ENCODE measurements at places on chromosomes 1 and 21. TPM values are rescaled to one million over a fixed set of nuclear protein-coding genes. Genes with fewer than 3 reads are reported as not detected.

Gene DENND2D
- 71.3 TPM for total RNA-seq

- no peak for DNase-seq
These were observed 38.4 kb upstream of the CDC42BPA start for GRCh38 chr1:227356620-227357146.

DNA sequence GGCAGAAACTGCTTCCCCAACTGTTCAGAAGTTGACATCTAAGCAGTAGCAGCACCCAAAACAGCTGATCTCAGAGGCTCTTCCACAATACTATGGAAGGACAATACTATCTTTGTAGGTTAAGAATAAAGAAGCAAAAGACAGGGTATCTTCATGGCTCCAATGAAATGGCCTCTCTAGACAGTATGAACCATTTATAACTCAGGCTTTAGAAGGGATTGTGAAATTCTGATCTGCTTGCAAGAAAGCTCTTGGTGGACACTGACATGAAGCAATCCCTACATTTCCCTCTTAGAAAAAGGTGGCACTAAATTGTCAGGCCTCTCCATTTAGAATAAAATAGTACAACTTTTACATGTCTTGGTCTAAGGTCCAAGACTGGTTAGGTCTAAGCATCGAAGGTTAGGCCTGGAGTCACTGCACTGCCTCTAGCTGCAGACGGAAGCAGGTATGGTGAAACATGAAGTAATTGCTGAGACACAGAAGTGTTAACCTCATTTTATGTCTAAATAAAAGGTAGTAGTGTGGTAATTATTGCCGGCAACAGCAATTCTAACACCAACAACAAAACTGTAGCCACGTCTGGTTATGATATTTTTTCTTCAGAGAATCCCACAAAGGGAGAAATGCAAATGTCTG lies 50.6 kb upstream of the HP1BP3 start:
- DNase-seq, result no peak

GRCh38 chr1:230517786-230518185 lies 91.7 kb upstream of the PGBD5 start:
- DNase-seq, result no peak

- no peak for DNase-seq
These were observed 22.3 kb upstream of the CASQ2 start for GRCh38 chr1:115790846-115791245.

Gene DMBX1
- not detected for total RNA-seq

Gene HCRTR1
- not detected for total RNA-seq

- no peak for DNase-seq
These were observed 18.5 kb downstream of the MIGA1 start for GRCh38 chr1:77797991-77798390.

Gene GPX7
- total RNA-seq, result 2.0 TPM

Gene GBP1
- total RNA-seq, result 19.7 TPM

DNA sequence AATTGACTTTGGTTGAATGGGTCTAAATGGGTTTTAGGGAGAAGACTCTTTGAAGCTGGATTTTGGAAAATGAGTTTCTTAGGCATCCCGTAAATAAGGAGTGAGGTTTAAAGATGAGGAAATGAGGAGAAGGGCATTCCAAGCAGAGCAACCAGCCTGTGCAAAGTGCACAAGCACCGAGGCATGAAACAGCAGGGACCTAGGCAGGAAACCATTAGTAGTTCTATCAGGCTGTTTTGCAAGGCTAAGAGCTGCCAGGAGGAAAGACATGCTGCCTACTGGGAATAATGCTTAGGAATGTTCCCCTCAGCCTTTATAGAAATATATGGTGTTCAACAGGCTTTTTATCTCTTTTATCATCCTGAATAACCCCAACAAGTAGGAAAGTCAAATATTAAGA lies 153.1 kb upstream of the FGGY start:
- DNase-seq, result no peak

- no peak for DNase-seq
These were observed 44.7 kb upstream of the CASZ1 start for GRCh38 chr1:10841118-10841517.

Gene SPATA46
- not detected for total RNA-seq

GRCh38 chr1:168468822-168469221 lies 75.0 kb downstream of the XCL2 start:
- no peak for DNase-seq

All from Peyer's patch (tissue), 4 donors.